Activated CD4-positive, alpha-beta T cell treated with anti-CD3 and anti-CD28 coated beads for 36 hours (primary cell): ENCODE measurements at places on chromosomes 5 and 9.
A peak's percentile ranks its signal among the peaks of the same experiment; 100 is the strongest.

DNA sequence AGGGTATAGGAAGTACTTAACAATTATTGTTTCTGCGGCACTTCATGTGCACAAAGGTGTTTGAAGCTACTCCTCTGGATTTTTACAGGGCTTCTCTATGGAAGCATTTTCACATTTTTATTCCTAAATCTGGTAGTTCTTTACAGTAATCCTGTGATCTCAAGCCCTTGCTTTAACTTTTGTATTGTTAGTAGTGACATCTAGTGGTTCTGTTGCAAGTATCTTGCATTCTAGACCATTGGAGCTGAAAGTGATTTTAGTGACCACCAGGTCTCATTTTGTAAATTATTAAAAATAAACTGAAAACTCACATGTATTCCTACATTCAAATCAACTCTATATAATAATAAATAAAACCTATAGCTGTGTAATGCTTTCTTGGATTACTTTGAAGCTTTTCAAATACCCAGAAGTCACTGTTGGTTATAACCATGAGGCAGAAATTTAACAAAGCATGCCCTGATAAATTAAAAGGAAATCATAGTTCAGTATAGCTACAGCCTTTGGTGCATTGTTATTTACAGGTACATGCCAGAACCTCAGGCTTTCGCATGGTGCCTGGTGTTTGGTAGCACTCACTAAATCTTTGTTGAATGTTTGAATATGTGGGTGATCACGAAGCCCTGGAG, 18.9 kb downstream of the RPS23 start:
- no peaks in the 10 kb centered on the region for H3K36me3 ChIP-seq
- no peak for DNase-seq
- no peak overlapping the region for H3K4me3 ChIP-seq
- H3K27ac ChIP-seq = no peak overlapping the region
- peaks cover 4% of the 10 kb centered on the region for H3K4me1 ChIP-seq

DNA sequence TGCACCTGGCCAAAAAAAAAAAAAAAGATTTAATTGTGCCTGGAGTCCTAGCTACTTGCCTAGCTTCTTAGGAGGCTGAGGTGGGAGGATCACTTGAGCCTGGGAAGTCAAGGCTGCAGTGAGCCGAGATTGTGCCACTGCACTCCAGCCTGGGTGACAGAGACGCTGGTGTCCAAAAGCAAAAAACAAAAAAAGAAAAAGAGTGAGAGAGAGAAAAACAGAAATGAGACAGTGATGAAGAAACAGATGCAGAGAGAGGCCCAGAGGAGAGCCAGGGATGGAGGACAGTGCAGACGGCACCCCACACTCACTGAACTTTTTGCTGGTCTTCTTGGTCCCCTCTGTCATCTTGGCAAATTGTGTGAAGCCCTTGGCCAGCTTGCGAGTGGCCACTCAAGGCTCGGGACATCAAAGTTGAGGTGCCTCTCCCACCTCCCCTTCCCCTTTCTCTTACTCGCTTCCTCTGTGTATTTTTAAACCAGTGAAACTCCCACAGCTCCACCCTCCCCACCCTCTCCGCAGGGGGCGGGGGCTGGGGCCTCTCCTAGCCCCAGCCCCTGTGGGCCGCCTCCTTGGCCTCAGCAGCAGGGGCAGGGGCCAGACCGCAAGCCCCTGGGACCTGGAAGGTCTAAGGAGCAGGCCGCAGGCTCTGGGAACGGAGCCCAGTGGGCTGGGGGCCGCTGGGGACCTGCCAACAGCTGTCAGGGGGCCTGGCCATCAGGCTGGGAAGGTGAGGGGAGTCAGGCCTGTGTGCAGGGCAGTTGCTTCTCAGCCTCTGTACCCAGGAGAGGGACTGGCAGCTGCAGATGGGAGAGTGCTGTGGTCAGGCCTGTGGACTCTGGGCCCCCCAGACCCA, at the start of gene SH2D3C:
Gene SH2D3C (minus strand): TSS at position 387 of the 856 bp plus-strand sequence. CDS start 39 bp downstream, at position 348.
- H3K36me3 ChIP-seq = peaks cover 25% of the 10 kb centered on the region
- H3K27ac ChIP-seq = peak within 1 kb of the TSS; percentile 99
- H3K4me1 ChIP-seq = peaks cover 54% of the 10 kb centered on the region
- peak; percentile 74 for DNase-seq

DNA sequence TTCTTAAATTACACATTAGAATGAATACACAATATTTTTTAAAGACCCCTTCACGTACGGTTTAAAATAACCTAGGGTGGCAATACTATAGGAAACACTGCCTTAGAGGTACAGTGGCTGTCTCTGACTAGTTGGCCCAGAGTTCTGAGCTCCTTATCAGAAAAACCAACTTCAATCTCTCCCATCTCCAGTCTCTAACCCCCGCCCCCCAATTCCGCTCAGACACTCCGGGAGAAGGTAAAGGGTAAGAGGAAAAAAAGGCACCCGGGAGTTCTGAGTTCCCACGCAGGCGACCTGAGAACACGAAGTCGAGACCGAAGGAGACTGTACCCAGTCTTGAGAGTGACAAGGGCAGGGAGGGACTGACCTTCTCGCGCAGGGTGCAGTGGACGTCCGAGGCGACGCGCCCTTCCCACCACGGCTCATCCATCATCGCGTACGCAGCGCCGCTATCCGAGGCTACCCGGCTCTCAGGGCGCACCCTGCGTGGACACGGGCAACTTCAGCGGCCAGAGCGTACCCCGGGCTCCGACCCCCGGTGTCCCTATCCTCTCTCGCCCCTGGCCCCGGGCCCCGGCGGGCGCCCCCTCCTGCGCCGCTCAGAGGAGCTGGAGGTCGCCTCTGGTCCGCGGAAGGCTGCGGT, 752 bp downstream of the CCNJL start:
- H3K27ac ChIP-seq = no peak overlapping the region
- H3K27me3 ChIP-seq = peaks cover 52% of the 10 kb centered on the region
- H3K4me1 ChIP-seq = peaks cover 8% of the 10 kb centered on the region

DNA sequence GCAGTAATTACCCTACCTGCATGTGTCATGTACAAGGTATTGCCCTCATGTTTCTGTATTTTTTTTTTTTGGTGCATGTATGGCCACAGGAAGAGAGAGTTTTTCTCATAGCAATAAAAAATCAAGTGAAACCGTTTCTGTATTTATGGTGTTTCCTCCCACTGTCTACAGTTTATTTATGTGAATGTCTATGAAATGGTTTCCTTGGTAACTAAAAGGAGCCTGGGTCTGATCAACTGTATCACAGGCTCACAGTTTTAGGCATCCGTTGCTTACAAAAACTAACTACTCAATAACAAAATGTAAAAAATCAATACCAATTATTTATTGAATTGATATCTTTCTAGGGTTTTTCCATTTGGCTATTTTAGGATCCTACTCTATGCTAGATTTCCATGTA, 464.4 kb downstream of the TAF11L14 start:
- no peak for DNase-seq
- H3K27me3 ChIP-seq = no peaks in the 10 kb centered on the region
- H3K4me3 ChIP-seq = no peak overlapping the region
- H3K4me1 ChIP-seq = no peaks in the 10 kb centered on the region

- H3K4me3 ChIP-seq = no peak overlapping the region
- no peaks in the 10 kb centered on the region for H3K4me1 ChIP-seq
- no peaks in the 10 kb centered on the region for H3K36me3 ChIP-seq
These were observed 73.5 kb downstream of the KIF4B start for GRCh38 chr5:155087036-155087435.

DNA sequence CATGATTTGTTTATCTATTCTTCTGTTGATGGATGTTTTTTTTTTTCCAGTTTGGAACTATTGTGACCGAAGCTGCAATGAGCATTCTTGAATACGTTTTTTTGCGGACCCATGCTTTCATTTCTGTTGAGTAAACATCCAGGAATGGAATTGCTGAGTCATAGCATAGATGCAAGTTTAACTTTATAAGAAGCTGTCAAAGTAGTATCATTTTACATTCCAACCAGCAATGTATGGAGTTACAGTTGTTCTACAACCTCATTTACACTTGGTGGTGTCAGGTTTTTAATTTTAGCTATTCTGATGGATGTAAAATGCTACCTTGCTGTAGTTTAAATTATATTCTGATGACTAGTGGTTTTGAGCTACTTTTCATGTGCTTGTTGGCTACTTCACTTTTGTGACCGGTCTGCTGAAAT, 49.0 kb downstream of the NPR3 start:
- no peaks in the 10 kb centered on the region for H3K4me1 ChIP-seq
- H3K27ac ChIP-seq = no peak overlapping the region
- no peaks in the 10 kb centered on the region for H3K36me3 ChIP-seq
- no peak for DNase-seq
- H3K4me3 ChIP-seq = no peak overlapping the region
- peaks cover 9% of the 10 kb centered on the region for H3K27me3 ChIP-seq

GRCh38 chr9:32419921-32420320, 35.5 kb downstream of the ACO1 start:
- no peaks in the 10 kb centered on the region for H3K27me3 ChIP-seq
- H3K4me3 ChIP-seq = no peak overlapping the region
- no peak overlapping the region for H3K27ac ChIP-seq
- no peak for DNase-seq

- H3K36me3 ChIP-seq = no peaks in the 10 kb centered on the region
- no peaks in the 10 kb centered on the region for H3K27me3 ChIP-seq
- H3K4me3 ChIP-seq = no peak overlapping the region
- H3K27ac ChIP-seq = no peak overlapping the region
- H3K4me1 ChIP-seq = peaks cover 6% of the 10 kb centered on the region
These were observed 452.9 kb upstream of the ZNF608 start for GRCh38 chr5:125199373-125199772.

GRCh38 chr5:35149041-35149440, 81.2 kb downstream of the PRLR start:
- no peak for DNase-seq
- no peak overlapping the region for H3K27ac ChIP-seq
- no peaks in the 10 kb centered on the region for H3K36me3 ChIP-seq
- no peaks in the 10 kb centered on the region for H3K4me1 ChIP-seq
- no peak overlapping the region for H3K4me3 ChIP-seq

DNA sequence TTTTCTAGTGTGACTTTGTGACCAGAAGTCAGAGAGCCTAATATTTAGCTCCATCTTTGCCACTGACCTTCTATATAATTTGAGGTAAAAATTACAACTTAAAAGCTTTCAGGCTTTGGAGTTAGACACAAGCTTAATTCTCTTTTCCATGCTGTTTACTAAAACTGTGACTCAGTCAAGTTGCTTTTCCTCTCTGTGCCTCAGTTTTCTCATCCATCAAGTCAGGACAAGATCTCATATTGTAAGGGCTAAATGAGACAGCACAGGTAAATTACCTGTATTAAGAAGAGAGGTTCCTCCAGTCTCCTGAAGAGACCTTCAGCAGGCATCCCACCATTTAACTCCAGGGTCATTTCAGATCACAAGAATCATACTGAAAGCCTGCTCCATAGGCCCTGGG, 339.2 kb downstream of the ASTN2 start:
- no peaks in the 10 kb centered on the region for H3K36me3 ChIP-seq
- H3K27me3 ChIP-seq = peaks cover 12% of the 10 kb centered on the region
- no peak overlapping the region for H3K4me3 ChIP-seq
- H3K4me1 ChIP-seq = no peaks in the 10 kb centered on the region
- DNase-seq = no peak

- no peaks in the 10 kb centered on the region for H3K4me1 ChIP-seq
- H3K36me3 ChIP-seq = no peaks in the 10 kb centered on the region
- H3K27me3 ChIP-seq = peaks cover 2% of the 10 kb centered on the region
- no peak overlapping the region for H3K27ac ChIP-seq
These were observed 295.1 kb downstream of the CDK5RAP2 start for GRCh38 chr9:120284821-120285220.

DNA sequence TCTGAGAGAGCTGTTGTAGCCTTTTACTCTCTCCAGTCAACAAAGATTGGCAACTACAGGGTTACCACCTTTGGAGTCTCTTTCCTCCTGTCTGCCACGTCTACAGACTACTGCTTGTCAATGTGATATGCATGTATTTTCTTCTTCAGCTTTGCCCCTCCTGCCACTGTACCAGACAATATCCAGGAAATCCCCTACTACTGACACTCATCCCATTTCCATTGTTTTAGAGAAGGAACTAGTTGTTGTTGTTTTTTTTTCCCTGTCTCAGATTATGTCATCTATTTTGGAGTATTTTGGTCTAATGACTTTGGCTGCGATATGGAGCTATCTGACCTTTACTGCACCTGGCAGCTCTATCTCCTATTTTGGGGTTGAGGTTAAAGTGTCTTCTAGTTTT, 50.1 kb upstream of the MACIR start:
- DNase-seq = no peak
- H3K27ac ChIP-seq = no peak overlapping the region
- no peak overlapping the region for H3K4me3 ChIP-seq
- H3K36me3 ChIP-seq = peaks cover 22% of the 10 kb centered on the region
- no peaks in the 10 kb centered on the region for H3K27me3 ChIP-seq

DNA sequence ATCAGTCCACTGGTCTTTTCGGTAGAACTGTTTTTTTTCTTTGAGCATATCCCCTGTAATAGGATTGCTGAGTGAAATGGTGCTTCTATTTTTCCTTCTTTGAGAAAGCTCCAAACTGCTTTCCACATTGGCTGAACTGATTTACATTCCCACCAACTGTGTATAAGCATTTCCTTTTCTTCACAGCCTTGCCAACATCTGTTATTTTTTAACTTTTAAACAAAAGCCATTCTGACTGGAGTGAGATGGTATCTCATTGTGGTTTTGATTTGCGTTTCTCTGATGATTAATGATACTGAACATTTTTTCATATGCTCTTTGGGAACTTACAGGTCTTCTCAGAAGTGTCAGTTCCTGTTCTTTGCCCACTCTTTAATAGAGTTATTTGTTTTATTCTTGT, 764.7 kb downstream of the MTRR start:
- no peaks in the 10 kb centered on the region for H3K36me3 ChIP-seq
- no peak overlapping the region for H3K4me3 ChIP-seq
- DNase-seq = no peak
- no peaks in the 10 kb centered on the region for H3K27me3 ChIP-seq
- no peaks in the 10 kb centered on the region for H3K4me1 ChIP-seq
- no peak overlapping the region for H3K27ac ChIP-seq

DNA sequence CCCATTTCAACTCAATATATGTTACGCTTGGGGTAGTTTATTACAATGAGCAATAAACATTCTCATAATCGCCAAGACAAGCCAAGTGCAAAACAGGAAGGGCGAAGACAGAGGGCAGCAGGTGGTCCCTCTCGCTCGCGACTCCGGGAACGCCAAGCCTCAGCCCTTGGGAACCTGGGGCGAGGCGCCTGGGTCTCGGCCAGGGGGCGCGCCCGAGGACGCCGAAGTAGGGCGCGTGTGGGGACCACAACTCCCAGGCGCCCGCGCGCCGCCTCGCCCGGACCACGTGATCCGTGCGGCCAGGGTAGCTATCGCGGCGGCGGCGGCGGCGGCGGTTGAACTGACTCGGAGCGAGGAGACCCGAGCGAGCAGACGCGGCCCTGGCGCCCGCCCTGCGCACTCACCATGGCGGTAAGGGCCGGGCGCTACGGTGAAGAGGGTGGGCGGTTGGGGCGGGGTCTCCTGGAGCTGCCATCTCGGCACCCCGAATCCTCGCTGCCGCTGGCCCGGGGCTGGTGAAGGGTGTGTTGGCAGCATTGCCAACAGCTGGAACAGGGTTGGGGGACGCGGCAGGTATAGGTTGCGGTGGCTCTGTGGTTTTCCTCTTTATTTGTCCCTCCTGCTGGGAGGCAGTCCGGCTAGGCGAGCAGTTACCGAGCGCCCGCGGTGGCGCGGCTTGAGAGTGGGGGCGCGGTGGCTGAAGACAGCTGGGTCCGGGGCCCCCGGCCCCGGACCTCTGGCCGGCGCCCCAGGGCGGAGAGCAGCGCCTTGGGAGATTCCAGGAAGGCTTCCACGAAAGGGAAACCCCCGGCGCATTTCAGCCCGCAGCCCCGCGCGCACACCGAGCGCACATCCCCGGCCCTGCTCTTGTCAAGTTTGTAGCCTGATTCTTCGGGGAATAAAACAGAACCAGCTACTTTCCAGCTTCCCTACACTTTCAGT, at the start of gene SLC31A2:
Gene SLC31A2 (plus strand): TSS at position 338 of the 942 bp plus-strand sequence. CDS start 68 bp downstream, at position 406.
- DNase-seq = peak; percentile 95
- peaks cover 29% of the 10 kb centered on the region for H3K4me1 ChIP-seq

- no peak overlapping the region for H3K4me3 ChIP-seq
- DNase-seq = no peak
- peaks cover 43% of the 10 kb centered on the region for H3K27me3 ChIP-seq
- H3K4me1 ChIP-seq = no peaks in the 10 kb centered on the region
These were observed 522 bp downstream of the BHMT start for GRCh38 chr5:79111960-79112702.
